ENCODE measurements at places on chromosomes 7 and 10. TPM values are rescaled to one million over a fixed set of nuclear protein-coding genes. Genes with fewer than 3 reads are reported as not detected.
A peak's percentile ranks its signal among the peaks of the same experiment; 100 is the strongest.

- H3K27ac ChIP-seq = no peak overlapping the region
- H3K4me1 ChIP-seq = no peaks in the 10 kb centered on the region
- H3K27me3 ChIP-seq = no peaks in the 10 kb centered on the region
- H3K4me3 ChIP-seq = no peak overlapping the region
- H3K36me3 ChIP-seq = no peaks in the 10 kb centered on the region
Observed at GRCh38 chr10:130809761-130810515, 501.6 kb downstream of the TCERG1L start.

DNA sequence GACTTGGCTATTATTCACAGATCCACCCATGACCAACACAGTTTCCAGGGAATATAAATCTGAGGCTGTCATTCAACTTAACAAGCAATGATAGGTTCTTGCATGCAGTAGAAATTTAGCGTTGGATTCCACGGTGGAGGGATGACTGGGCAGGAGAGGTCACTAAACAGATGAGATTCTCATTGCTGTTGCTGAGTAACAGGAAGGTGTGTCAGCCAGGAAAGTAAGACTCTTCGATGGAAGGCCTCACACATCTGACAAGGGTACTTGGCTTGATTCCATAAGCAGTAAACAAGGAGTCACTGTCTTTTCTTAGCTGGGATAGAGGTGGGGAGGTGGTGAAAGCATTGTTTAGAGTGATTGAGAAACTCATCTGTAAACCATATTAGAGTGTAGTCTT lies 1152.0 kb downstream of the SORCS3 start:
- H3K27ac ChIP-seq = no peak overlapping the region
- H3K4me1 ChIP-seq = no peaks in the 10 kb centered on the region
- no peaks in the 10 kb centered on the region for H3K36me3 ChIP-seq
- no peak for DNase-seq
- H3K27me3 ChIP-seq = no peaks in the 10 kb centered on the region

- no peaks in the 10 kb centered on the region for H3K36me3 ChIP-seq
- H3K27me3 ChIP-seq = no peaks in the 10 kb centered on the region
- no peak for DNase-seq
- H3K4me3 ChIP-seq = no peak overlapping the region
Observed at GRCh38 chr7:4066626-4067475, 615.2 kb upstream of the FOXK1 start.

DNA sequence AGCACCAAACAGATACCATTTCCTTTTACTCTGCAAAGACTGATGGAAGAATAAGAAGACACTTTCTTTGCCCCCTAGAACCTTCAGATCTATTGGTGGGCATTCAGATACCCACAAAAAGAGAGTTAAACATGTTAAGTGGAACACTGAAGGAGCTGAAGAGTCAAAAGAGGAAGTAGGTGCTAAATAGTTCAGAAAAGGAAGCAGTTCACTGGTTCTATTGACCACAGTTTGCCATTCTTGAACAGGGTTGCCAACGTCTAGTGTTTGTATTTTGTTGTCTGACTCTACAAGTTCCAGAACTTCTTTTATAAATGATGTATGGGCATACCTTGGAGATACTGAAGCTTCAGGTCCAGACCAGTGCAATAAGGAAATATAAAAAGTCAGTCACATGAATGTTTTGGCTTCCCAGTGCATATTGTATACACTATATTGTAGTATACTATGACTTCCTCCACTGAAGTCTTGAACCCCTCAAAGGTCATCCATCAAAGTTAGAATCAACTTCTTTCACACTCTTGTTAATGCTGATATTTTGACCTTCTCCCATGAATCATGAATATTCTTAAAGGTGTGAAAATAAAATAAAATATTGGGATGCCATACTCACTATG lies 47.5 kb upstream of the AGR3 start:
- no peak overlapping the region for H3K4me3 ChIP-seq
- no peak overlapping the region for H3K27ac ChIP-seq
- no peaks in the 10 kb centered on the region for H3K36me3 ChIP-seq
- H3K4me1 ChIP-seq = peaks cover 43% of the 10 kb centered on the region
- DNase-seq = no peak

DNA sequence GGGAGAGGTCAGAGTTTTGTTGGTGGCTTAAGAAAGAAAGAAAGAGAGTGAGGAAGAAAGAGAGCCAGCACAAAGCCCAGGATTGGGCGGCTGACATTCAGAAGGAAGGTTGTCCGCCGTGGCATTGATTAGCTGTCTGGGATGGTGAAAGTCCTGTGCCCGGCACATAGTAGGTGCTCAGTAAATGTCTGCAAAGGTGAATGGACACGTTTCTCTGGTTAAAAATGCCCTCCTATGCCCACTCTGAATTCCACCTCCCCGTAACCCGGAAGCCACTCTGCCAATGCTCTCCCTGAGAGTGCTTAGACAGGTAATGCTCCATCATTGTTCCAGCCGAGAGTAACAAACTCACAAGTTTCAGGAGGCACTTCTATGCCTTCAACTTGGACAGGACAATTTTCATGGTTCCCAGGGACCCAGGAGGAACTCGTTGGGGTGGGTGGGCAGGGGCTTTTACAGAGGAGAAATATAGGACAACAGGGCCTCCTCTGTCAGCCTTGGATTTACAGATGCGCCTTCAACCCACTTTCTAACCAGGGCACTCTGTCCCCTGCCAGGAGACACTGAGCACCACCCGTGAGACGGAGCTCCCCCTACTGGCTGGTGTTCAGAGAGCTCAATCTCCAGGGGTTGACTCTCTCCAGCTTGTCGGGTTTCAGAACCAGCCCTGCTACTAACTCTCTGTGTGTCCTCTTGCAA lies 411.5 kb upstream of the ZMIZ1 start:
- peaks cover 11% of the 10 kb centered on the region for H3K27me3 ChIP-seq
- no peak overlapping the region for H3K27ac ChIP-seq
- H3K4me3 ChIP-seq = no peak overlapping the region
- H3K4me1 ChIP-seq = peaks cover 16% of the 10 kb centered on the region
- H3K36me3 ChIP-seq = no peaks in the 10 kb centered on the region

DNA sequence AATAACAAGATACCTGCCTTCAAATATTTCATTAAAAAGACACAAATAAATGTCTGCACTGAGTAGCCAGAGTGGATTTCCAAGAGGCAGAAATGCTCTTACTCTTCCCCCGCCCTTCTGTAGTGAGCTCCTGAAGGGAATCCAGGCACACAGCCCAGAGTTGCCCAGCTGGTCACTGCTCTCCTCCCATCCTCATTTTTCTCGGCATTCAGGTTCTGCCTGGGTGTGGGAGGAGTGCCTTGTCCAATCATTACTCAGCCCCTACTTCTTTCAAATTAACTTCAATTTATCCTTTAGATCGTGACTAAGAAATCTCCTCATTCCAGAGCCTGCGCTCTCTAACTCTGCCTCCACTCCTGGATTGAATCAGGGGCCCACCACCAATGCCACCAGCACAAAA lies 12.2 kb downstream of the CCDC6 start:
- peaks cover 77% of the 10 kb centered on the region for H3K4me1 ChIP-seq
- H3K27ac ChIP-seq = peak overlapping the region; percentile 18
- peaks cover 32% of the 10 kb centered on the region for H3K36me3 ChIP-seq
- H3K4me3 ChIP-seq = no peak overlapping the region
- DNase-seq = no peak

DNA sequence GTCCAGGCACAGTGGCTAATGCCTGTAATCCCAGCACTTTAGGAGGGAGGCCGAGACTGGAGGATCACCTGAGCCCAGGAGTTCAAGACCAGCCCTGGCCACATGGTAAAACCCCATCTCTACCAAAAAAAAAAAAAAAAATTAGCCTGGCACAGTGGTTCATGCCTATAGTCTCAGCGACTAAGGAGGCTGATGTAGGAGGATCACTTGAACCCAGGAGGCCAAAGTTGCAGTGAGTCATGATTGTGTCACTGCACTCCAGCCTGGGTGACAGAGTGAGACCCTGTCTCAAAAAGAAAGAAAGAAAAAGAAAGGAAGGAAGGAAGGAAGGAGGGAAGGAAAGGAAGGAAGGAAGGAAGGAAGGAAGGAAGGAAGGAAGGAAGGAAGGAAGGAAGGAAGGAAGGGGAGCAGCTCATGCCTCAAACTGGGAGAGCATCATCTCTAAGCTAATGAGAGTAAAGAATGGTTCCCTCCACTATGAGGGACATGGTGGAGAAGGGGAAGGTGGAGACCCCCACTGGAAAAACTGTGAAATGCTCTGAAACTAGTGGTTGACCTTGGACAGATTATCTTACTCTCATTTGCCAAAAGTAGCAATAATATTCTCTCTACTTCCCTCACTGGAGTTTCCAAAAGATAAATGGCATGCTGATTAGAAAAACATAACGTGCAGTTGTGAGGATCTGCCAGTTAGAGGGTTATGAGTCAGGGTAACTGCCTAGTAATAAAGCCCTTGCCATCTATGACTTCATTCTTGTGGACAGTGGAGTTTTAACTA lies 16.8 kb downstream of the GIMAP5 start:
- H3K4me1 ChIP-seq = peaks cover 4% of the 10 kb centered on the region
- no peak overlapping the region for H3K4me3 ChIP-seq
- H3K36me3 ChIP-seq = no peaks in the 10 kb centered on the region
- no peak for DNase-seq
- H3K27ac ChIP-seq = no peak overlapping the region
- peaks cover 11% of the 10 kb centered on the region for H3K27me3 ChIP-seq

- no peak overlapping the region for H3K4me3 ChIP-seq
- H3K4me1 ChIP-seq = no peaks in the 10 kb centered on the region
- H3K27me3 ChIP-seq = peaks cover 4% of the 10 kb centered on the region
- no peak for DNase-seq
- no peaks in the 10 kb centered on the region for H3K36me3 ChIP-seq
- no peak overlapping the region for H3K27ac ChIP-seq
Observed at GRCh38 chr7:43438897-43439479, 143.9 kb upstream of the STK17A start.

DNA sequence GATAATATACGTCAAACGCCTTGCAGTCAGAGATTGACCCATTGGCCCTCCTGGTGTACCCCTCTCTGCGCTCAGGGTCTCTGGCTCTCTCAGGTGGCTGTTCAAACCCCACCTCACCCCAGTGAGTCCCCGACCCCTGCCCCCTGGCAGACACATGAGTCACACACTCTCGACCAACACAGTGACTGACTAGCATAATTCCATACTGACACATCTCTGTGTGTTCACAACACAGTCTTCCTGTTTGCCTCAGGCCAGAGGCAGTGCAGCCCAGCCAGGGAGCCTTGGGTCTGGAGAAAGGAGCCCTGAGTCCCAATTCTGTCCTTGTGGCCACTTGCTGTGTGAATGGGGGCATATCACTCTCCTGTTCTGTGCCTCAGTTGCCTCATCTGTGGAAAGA lies 40.1 kb downstream of the PALD1 start:
- no peak overlapping the region for H3K27ac ChIP-seq
- H3K4me1 ChIP-seq = peaks cover 13% of the 10 kb centered on the region
- H3K27me3 ChIP-seq = no peaks in the 10 kb centered on the region
- DNase-seq = no peak

- peaks cover 44% of the 10 kb centered on the region for H3K27me3 ChIP-seq
- no peak overlapping the region for H3K27ac ChIP-seq
- no peak overlapping the region for H3K4me3 ChIP-seq
Observed at GRCh38 chr10:116274064-116274904, 1.3 kb upstream of the GFRA1 start.

- H3K27ac ChIP-seq = no peak overlapping the region
- no peaks in the 10 kb centered on the region for H3K36me3 ChIP-seq
- no peaks in the 10 kb centered on the region for H3K4me1 ChIP-seq
- H3K27me3 ChIP-seq = no peaks in the 10 kb centered on the region
- DNase-seq = no peak
Observed at GRCh38 chr7:46933596-46933995, 648.3 kb downstream of the TNS3 start.

DNA sequence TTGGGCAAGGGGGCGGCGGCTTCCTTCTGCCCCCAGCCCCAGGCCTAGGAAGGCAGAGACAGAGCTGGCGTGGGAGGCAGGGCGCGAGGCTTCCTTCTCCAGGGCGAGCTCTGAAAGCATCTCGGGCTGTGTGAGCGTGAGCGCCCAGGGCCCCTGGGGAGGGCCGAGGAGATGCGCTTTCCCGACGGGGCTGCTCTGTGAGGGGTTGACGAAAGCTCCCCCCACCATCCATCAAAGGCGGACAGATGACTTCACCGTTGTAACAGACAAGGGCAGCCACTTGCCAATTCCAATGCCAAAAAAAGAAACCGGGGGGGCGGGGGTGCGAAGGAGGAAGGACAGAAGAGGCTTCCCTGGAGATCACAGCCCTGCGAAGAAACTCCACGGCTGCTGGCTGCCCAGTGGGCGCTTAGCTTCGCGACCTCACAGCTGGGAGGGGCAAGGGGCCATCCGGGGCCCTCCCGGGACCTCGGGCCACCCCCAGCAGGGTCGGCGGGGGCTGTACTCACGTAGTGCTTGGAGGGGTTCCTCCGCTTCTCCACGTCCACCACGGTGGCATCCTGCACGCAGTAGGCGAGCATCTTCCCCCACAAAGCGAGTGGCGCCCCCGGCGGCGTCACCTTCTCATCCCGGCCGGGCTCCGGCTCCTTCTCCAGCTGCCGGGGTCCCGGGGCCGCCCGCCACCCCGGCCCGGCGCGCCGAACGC lies 537 bp downstream of the SH3PXD2A start:
- no peaks in the 10 kb centered on the region for H3K36me3 ChIP-seq
- no peak for DNase-seq
- peaks cover 16% of the 10 kb centered on the region for H3K4me1 ChIP-seq
- H3K4me3 ChIP-seq = peak overlapping the region; percentile 76

GRCh38 chr7:84190016-84190705 lies 4.4 kb downstream of the SEMA3A start:
- peaks cover 3% of the 10 kb centered on the region for H3K4me1 ChIP-seq
- H3K4me3 ChIP-seq = no peak overlapping the region
- H3K27ac ChIP-seq = no peak overlapping the region
- H3K27me3 ChIP-seq = no peaks in the 10 kb centered on the region
- no peak for DNase-seq

- H3K4me1 ChIP-seq = no peaks in the 10 kb centered on the region
- H3K36me3 ChIP-seq = no peaks in the 10 kb centered on the region
Observed at GRCh38 chr10:71274901-71275796, 43.9 kb upstream of the SLC29A3 start.

GRCh38 chr10:1516492-1517165 lies 220.7 kb downstream of the ADARB2 start:
- H3K4me3 ChIP-seq = no peak overlapping the region
- DNase-seq = no peak
- no peak overlapping the region for H3K27ac ChIP-seq
- peaks cover 5% of the 10 kb centered on the region for H3K4me1 ChIP-seq
- peaks cover 5% of the 10 kb centered on the region for H3K27me3 ChIP-seq

GRCh38 chr7:64887756-64888508 lies 15.1 kb upstream of the ZNF273 start:
- H3K4me3 ChIP-seq = peak overlapping the region; percentile 86
- DNase-seq = peak; percentile 33
- H3K4me1 ChIP-seq = peaks cover 13% of the 10 kb centered on the region
- peaks cover 2% of the 10 kb centered on the region for H3K36me3 ChIP-seq

CYP26C1 gene
- total RNA-seq = 0.15 TPM

LLCFC1 gene
- total RNA-seq = not detected

GALNT11 gene
- 10.8 TPM for total RNA-seq

RAB19 gene
- 0.55 TPM for total RNA-seq

TMEM270 gene
- total RNA-seq = not detected

SHH gene
- not detected for total RNA-seq

GPR22 gene
- not detected for total RNA-seq

C10orf105 gene
- total RNA-seq = not detected
